ENCODE measurements at places on chromosomes 11 and 22. TPM values are rescaled to one million over a fixed set of nuclear protein-coding genes. Genes with fewer than 3 reads are reported as not detected.

- no peaks in the 10 kb centered on the region for H3K27me3 ChIP-seq
- H3K36me3 ChIP-seq = peaks cover 47% of the 10 kb centered on the region
- no peak overlapping the region for H3K4me3 ChIP-seq
- H3K27ac ChIP-seq = no peak overlapping the region
Measured at GRCh38 chr11:9280655-9281301, 15.6 kb upstream of the DENND5A start.

Gene KRTAP5-7
- polyA plus RNA-seq = 0.14 TPM

DNA sequence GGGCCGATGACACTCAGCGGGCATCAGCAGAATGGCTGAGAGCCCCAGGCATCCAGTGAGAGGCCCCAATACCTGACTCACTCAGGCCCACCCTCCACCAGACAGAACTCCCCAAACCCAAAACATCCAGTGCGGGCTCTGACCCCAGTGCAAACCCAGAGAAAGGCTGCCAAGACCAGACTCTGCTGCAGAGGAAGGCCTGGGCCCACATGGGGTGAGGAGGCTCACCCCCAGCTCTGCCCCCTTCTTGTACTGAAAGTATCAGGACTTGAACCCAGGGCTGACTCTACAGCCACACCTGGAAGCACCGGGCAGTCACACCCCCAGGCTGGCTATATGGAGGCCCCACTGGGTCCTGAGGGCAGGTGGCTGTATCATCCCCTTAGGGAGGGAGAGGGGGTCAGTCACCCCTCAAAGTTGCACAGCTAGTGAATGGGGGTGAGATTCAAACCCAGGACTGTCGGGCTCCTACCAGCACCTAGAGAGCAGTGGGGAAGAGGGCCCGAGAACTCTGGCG, 49.3 kb downstream of the IGLL1 start:
- no peaks in the 10 kb centered on the region for H3K36me3 ChIP-seq
- H3K4me1 ChIP-seq = no peaks in the 10 kb centered on the region

GRCh38 chr11:67496113-67496512, 9.1 kb downstream of the PITPNM1 start:
- H3K27ac ChIP-seq = no peak overlapping the region
- H3K36me3 ChIP-seq = no peaks in the 10 kb centered on the region
- no peak overlapping the region for H3K4me3 ChIP-seq
- H3K4me1 ChIP-seq = no peaks in the 10 kb centered on the region

DNA sequence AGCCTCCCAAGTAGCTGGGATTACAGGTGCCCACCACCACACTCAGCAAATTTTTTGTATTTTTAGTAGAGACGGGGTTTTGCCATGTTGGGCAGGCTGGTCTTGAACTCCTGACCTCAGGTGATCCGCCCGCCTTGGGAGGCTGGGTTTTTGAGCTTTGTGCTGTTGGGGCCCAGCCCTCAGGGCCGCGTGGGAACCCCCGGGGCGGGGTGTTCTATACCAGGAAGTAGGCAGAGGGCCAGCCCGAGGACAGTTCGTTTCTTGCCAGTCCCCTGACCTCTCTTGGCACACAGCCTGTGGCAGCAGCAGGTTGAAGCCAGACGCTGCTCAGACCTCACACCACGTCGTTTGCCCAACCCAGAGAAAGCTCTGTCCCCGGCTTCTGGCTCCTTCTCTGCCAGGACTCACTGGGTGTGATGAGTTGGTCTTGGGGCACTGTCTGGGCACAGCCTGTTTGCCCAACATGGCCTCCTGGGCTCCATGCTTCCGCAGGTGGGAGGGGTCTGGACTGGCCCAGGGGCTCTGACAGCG, 24.9 kb upstream of the CHKA start:
- peak overlapping the region; percentile 51 for H3K27ac ChIP-seq
- no peaks in the 10 kb centered on the region for H3K36me3 ChIP-seq

Gene OR4D5
- not detected for polyA plus RNA-seq

GRCh38 chr11:102047305-102047924, at the start of gene CFAP300:
Gene CFAP300 (plus strand): TSS chr11:102047437. CDS start chr11:102047471, 34 bp downstream.
- no peaks in the 10 kb centered on the region for H3K36me3 ChIP-seq
- H3K27me3 ChIP-seq = peaks cover 33% of the 10 kb centered on the region
- no peaks in the 10 kb centered on the region for H3K4me1 ChIP-seq
- H3K27ac ChIP-seq = peak within 1 kb of the TSS; percentile 20
- peak; percentile 87 for DNase-seq

DNA sequence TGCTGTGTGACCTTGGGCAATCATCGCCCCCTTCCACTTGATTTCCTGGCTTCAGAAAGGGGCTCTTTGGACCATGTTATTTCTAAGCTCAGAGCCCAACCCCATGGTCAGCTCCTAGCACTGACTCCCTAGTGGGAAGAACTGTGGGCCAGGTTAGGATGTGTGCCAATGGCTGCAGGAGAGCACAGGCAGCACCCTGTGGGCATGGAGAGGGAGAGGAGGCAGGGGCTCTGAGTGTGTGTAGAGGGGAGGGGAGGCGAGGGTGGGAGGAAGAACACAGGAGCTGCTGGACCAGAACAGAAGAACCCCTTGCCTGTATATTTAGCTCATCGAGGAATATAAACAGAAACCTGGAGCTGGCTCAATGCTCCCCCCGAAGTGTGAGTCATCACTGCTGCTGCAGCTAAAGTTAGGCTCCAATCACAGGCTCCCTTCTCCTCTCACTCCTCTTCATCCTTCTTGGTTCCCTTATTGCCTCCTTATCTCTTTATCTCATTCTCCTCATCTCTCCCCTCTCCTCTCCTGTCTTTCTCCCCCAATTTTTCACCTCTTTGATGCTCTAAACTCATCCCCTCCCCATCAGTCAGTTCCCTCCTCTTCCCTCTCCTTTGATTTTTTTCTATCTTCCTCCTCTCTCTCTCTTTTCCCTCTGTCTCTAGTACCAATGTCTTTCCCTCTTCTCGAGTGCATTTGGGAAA, 14.5 kb upstream of the RPS19BP1 start:
- H3K4me1 ChIP-seq = no peaks in the 10 kb centered on the region
- no peak for DNase-seq
- H3K36me3 ChIP-seq = no peaks in the 10 kb centered on the region
- H3K27ac ChIP-seq = no peak overlapping the region

Gene EMID1
- polyA plus RNA-seq = 109 TPM

- no peak overlapping the region for H3K4me3 ChIP-seq
- H3K4me1 ChIP-seq = no peaks in the 10 kb centered on the region
- H3K36me3 ChIP-seq = no peaks in the 10 kb centered on the region
Measured at GRCh38 chr11:123041185-123041584, 20.8 kb downstream of the HSPA8 start.

DNA sequence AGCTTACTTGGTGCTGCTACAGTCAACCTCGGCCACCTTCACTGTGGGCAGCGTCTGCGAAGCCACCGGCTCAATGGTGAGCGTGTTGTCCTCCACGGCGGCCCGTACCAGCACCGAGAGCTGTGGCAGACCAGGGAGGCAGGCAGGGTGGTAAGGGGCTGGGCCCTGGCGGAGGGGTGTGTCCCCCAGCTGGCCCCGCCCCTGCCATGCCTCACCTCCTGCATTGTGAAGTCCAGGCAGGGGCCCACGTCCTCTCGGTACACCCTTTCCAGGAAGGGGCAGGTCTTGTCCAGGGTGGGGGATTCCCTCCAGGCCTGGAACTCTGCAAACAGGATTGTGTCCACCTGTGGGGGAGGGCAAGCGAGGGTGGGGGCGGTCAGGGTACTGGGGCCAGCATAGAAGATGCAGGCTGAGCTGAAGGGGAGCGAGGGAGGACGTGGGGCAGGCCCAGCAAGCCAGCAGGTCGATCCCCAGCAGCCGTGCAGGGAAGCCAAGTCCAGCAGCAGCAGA, 12.8 kb downstream of the RAB3IL1 start:
- H3K36me3 ChIP-seq = no peaks in the 10 kb centered on the region
- H3K4me1 ChIP-seq = peaks cover 8% of the 10 kb centered on the region
- DNase-seq = peak; percentile 85
- no peak overlapping the region for H3K27ac ChIP-seq

DNA sequence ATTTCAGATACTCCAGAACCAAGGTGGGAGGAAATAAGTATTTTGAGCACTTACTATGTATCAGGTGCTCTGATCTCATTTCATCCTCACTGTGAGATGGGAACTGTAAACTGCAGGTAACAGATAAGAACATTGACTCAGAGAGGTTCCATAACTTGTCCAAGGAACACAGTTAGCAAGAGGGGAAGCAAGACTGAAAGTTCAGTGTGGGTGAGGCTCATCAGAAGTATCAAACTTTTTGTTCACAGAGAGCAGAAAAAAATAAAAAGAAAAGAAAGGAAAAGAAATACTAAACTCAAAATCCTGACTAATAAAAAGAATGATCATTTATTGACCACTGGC, 37.1 kb downstream of the RAB30 start:
- no peak overlapping the region for H3K4me3 ChIP-seq
- H3K27me3 ChIP-seq = no peaks in the 10 kb centered on the region
- DNase-seq = no peak
- no peak overlapping the region for H3K27ac ChIP-seq

GRCh38 chr22:23591201-23591791, 11.2 kb upstream of the IGLL1 start:
- no peaks in the 10 kb centered on the region for H3K27me3 ChIP-seq
- no peak overlapping the region for H3K27ac ChIP-seq
- H3K4me1 ChIP-seq = no peaks in the 10 kb centered on the region
- DNase-seq = peak; percentile 66
- no peaks in the 10 kb centered on the region for H3K36me3 ChIP-seq

DNA sequence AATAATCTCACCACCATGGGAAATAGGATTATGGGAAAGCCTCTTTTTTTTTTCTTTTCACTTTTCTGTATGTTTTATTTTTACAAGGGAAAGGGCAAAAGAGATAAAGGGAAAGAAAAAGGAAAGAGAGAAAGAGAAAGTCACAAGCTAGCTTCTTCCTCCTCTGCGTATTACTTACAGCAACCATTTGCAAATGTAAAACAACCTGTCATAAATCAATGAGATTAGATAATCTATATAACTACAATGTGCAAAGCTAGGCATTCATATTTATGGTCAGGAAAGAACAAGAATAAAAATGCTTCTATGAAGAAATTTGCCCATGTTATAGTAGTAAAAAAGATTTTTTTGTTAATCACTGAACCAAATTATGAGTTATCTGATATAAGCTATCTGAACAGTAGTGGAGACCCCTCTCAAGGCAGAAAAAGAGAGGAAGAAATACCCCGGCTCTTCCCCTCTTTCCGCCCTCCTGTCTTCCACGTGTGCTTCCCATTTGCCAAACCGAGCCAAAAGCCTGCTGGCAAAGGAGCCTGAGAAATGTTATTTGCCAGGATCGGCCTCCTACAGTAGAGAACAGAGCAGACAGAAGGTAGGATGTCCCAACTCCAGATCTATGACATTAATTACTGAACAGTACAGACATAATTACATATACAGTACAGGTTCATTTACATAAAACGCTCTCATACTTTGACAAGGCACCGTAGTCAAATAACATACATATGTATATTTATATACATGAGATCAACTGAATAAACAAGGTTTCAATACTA, 50.2 kb downstream of the ARHGAP32 start:
- H3K27ac ChIP-seq = no peak overlapping the region
- H3K4me1 ChIP-seq = no peaks in the 10 kb centered on the region
- DNase-seq = no peak
- H3K4me3 ChIP-seq = no peak overlapping the region

- no peak overlapping the region for H3K4me3 ChIP-seq
- no peaks in the 10 kb centered on the region for H3K27me3 ChIP-seq
- no peak overlapping the region for H3K27ac ChIP-seq
- no peak for DNase-seq
- peaks cover 24% of the 10 kb centered on the region for H3K4me1 ChIP-seq
Measured at GRCh38 chr11:102423936-102424335, 28.6 kb downstream of the TMEM123 start.

GRCh38 chr11:44580701-44581100, 15.2 kb downstream of the CD82 start:
- no peaks in the 10 kb centered on the region for H3K27me3 ChIP-seq
- no peak overlapping the region for H3K27ac ChIP-seq
- H3K4me3 ChIP-seq = no peak overlapping the region
- DNase-seq = no peak

DNA sequence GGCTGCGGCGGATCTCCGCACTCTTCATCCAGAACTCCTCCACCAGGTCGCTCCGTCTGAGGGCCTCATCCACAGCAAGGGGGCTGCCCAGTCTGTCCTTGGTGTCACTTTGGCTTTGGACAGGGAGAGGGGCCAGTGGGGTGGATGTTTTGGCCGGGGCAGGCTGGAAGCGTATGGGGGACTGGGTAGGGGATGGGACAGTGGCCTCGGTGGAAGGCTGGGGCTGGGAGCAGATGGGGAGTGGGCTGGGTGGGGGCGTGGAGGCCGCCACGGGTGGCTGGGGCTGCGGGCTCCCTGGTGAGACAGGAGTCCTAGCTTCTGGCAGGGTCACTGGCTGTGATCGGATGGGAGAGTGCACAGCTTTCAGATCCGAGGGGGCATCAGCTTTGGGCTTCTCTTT, 44.4 kb upstream of the BID start:
- DNase-seq = no peak
- H3K4me1 ChIP-seq = no peaks in the 10 kb centered on the region
- no peaks in the 10 kb centered on the region for H3K27me3 ChIP-seq
- peaks cover 49% of the 10 kb centered on the region for H3K36me3 ChIP-seq

GRCh38 chr11:18321578-18321968, 367 bp downstream of the HPS5 start:
- DNase-seq = no peak
- H3K4me1 ChIP-seq = peaks cover 60% of the 10 kb centered on the region
- peaks cover 13% of the 10 kb centered on the region for H3K36me3 ChIP-seq
- peak overlapping the region; percentile 60 for H3K4me3 ChIP-seq
- peak overlapping the region; percentile 98 for H3K27ac ChIP-seq

Gene SYNGR1
- polyA plus RNA-seq = 28.0 TPM

- no peaks in the 10 kb centered on the region for H3K4me1 ChIP-seq
- DNase-seq = no peak
- no peaks in the 10 kb centered on the region for H3K27me3 ChIP-seq
- H3K36me3 ChIP-seq = no peaks in the 10 kb centered on the region
Measured at GRCh38 chr11:46948378-46949131, 12.0 kb downstream of the CSTPP1 start.

Gene MIOX
- 0.12 TPM for polyA plus RNA-seq

- DNase-seq = no peak
- H3K4me1 ChIP-seq = no peaks in the 10 kb centered on the region
Measured at GRCh38 chr11:69880041-69880825, 61.0 kb upstream of the FGF3 start.

- no peak for DNase-seq
- H3K36me3 ChIP-seq = no peaks in the 10 kb centered on the region
- H3K4me3 ChIP-seq = no peak overlapping the region
Measured at GRCh38 chr22:46964773-46965550, 202.5 kb downstream of the TBC1D22A start.

DNA sequence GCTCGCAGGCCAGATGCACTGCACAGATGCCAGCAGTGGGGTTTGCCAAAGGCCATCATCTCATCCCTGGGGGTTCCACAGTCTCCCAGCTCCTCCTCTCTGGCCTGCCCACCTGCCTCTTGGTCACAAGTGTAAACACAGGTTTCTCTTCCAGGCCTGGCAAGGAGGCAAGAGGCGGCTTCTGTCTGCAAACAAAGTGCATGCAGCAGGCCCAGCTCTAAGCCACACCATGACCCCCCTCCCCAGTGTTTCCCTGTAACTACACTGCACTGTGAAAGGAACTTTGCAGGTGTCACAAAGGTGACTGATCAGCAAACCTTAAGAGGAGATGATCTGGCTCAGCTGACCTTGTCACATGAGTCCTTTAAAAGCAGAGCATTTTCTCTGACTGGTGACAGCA, 26.2 kb upstream of the SHISAL1 start:
- H3K27ac ChIP-seq = no peak overlapping the region
- no peak for DNase-seq
- no peaks in the 10 kb centered on the region for H3K36me3 ChIP-seq
- no peak overlapping the region for H3K4me3 ChIP-seq
- H3K27me3 ChIP-seq = no peaks in the 10 kb centered on the region
